ENCODE measurements at places on chromosomes 5 and 9.

- DNase-seq: no peak
Observed at GRCh38 chr9:71357346-71357745, 235.9 kb upstream of the TRPM3 start.

DNA sequence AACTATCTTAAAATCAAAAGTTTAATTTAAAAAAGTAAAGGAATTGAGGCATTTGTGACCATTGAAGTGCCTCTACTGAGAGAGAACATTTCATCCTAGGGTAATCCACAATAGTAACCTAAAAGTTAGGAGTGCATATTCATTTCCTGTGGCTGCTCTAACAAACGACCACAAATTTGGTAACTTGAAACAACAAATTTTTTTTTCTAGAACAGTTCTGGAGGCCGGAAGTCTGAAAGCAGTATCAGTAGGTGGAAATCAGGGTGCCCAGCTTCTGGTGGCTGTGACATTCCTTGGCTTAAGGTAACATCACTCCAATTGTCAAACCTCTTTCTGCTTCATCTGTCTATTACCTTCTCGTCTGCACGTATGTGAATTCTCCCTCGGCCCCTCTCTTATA lies 67.1 kb upstream of the SSBP2 start:
- no peak for DNase-seq

DNA sequence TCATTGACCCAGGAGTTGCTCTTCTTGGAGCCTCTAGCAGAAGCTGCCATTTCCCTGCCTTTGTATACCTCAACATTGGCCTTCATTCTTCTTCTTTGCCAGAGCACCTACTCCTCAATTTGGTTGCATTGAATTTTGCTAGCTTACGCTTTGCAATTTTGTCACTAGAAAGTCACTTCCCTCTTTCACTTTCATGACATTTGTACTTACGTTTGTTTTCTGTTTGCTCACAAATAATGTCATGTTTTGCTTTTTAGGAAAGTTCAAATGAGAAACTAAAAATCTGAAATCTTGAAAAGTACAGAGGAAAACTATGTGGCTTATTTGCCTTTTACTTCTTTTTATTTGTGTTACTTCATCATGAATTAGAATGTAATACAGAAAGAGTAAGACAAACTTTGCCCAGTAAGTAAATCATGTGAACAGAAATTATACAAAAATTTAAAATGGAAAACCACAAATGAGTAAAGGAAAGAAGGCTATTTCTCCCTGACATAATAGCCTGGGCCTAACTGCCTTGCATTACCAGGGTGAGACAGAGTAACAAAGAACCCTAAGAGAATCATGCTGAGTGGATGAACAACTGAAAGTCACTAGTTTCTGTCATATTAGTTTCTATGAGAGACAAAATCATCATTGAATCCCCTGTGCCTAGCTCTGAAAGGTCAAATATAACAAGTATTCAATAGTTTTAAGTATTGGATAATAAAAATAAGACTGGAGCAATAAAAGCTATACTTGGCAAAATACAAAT lies 7.4 kb upstream of the IFNA1 start:
- DNase-seq: no peak

DNA sequence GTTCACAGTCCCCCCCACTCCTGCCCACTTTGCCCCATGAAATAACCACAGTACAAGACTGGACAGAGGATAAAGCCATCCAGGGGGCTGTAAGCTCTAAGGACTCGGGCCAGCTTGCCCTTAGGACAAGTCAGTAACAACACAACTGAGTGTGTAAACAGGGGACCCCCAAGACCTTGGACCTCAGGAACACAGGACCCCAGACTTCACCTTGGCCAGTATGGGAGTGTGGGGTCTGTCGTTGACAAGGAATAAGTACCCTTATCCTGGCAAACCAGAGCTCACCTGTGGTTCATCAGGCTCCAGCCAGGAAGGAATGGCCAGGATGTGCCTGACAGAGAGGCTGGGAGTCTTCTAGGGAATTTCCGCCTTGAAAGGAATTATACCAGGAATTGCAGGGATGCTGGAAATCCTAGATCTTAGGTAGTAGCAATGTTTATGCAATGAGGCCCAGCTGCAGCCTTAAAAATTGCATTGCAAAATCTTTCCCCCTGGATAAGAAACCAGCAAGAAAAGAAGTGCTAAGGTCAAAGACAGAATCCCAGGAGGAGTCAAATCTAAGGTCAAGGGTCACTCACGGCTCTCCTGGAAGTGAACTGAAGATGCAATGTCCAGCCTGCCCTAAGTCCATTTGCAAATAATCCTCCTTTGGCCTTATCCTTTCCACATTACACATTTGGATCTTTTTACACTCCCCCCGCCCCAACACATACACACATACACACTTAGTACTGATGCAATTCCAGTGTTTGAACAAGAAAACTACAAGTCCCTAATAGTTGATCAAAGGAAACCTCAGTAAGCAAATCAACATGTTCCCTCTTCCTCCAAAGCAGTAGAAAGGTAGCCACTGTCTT lies 27.3 kb upstream of the TDRD7 start:
- no peak for DNase-seq

DNA sequence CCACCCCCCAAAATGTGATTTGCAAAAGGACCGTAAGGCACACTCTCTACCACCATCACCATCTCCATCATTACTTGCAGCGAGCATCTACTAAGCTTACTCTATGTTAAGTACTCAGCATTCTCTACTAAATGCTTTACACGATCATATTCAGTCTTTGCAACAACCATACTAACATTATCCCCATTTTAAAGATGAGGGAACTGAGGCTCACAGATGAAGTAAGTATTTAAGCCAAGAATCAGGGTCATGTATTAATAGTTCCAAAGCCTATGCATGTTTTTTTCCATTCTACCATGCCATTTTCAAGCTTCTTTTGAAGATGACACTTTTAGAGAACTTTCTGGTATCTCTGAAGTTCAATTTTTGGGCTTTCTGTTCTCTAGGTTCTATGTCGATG lies 121.7 kb upstream of the ANKRD55 start:
- no peak for DNase-seq

DNA sequence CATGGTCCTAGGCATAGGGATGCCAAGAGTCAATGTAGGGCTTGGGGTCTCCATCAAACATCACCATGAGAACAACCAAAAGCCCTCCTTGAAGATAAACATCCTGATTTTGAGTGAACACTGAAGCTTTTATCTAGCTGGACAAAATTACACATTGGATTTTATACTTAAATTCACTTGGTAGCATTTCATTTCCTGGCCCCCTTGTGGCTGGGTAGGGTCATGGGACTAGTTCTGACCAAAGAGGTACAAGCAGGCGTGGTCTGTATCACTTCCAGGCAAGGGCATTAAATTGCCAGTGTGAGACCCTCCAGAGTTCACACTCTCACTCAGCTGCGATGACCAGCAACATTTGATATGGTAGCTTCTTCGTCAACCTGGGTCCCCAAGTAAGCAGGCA lies 320.3 kb downstream of the ACTL7B start:
- no peak for DNase-seq

DNA sequence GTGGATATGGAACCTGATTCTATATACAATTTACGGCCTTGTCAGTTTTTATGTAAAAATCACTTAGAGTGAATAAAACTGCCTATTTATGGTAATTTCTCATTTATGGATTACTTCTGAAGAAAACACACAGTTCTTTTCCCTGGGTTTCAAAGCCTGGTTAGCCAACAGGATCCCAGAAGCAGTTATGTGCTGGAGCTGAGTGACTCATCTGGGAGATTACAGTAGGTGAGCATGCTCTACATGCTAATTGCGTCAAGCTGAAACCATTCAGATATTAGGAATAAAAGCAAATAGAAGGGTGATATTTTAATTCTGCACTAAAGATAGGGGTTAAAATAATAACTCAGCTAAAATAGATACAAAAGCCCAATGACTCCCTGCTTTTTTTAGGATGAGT lies 47.8 kb downstream of the PDE4D start:
- DNase-seq: no peak

- no peak for DNase-seq
Observed at GRCh38 chr9:98522487-98522886, 186.2 kb downstream of the GABBR2 start.

DNA sequence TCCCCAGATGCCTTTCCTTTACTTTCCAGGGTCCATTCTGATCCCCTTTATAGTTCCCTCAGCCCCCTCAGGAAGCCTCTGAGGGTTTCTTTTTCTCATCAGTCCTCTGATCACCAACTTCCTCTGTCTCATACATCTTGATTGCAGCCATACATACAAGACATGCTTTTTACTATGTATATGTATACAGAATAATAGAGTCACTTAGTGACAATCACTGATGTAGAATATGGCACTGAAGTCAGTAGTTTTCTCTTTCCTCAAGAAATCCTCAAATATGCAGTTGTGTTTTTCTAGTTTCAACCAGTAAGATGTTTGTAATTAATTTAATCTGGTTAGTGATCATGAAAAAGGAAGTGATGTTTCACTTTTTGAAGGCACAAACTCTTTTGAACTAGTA lies 364.1 kb downstream of the MAN2A1 start:
- DNase-seq: no peak

DNA sequence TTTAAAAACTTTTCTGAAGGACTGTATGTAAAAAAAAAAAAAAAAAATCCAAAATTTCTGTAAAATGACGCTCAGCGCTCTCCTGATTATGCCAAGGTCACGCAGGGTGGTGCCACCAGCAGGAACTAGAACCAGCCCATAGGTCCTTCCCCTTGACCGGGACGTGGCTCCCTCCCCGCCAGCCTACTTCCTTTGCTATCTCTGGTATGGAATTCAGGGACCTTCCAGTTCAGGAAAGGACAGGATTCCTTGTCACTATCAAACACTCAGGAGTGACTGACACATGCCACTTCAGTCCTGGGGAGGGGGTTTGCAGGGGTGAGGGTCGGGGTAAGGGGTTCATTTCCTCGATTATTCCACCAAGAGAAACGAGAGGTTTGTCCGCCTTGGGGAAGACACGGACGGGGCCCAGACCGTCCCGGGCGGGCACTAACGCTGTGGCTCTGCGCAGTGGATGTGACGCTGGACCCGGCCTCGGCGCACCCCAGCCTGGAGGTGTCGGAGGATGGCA lies 18.8 kb downstream of the BTNL9 start:
- DNase-seq: no peak

DNA sequence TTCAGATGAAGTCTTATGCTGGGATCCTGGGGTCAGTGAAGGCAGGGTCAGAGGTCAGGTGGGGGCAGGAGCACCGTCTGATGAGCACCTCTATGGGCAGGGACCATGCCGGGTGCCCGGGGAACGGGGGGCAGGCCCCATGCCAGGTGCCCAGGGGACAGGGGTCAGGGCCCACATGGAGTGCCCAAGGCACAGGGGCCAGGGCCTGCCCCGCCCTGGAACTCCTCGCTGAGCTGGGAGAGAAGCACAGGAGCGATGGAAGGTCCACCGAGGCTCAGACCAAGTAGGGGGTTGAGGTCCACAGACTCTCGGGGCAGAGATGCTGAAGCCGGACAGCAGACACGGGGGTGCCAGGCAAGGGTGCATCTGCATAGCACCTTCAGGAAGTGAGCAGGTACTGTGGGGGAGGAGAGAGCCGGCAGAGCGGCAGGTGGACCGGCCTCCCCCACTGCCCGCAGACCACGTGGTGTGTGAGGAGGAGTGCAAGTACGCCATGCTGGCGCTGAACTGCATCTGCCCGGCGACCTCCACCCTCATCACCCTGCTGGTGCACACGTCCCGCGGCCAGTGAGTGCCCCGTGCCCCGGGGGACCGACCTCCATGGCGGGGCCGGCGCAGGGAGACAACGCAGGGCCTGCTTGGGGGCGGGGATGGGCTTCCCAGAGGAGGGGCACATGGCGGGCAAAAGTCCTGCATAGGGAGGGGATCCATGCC lies 67.7 kb downstream of the KCNT1 start:
- no peak for DNase-seq

DNA sequence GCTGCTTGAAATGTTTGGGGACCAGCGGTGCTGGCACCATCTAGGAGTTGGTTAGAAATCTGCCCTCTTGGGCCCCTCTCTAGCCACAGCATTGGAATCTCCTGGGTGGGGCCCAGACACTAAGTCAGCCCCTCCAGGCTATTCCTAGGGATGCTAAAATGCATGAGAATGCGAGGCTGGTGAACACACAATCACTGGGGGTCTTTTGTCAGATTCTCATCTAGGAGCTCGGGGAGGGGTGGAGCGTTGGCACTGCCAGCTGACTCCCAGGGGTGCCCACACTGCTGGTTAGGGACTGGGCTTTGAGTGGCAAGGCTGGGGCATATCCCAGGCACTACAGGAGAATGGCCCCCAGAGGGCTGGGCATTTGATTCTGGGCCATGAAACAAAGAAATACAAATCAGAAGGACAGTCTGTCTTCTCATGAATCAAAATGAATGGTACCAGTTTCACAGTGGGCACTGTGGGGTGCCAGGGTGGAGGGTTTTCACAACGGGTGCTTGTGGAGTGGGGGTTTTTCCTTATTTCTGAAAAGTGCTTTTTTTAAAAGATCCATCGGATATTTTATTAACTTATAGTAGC lies 127.8 kb upstream of the RAPGEF1 start:
- DNase-seq: no peak

DNA sequence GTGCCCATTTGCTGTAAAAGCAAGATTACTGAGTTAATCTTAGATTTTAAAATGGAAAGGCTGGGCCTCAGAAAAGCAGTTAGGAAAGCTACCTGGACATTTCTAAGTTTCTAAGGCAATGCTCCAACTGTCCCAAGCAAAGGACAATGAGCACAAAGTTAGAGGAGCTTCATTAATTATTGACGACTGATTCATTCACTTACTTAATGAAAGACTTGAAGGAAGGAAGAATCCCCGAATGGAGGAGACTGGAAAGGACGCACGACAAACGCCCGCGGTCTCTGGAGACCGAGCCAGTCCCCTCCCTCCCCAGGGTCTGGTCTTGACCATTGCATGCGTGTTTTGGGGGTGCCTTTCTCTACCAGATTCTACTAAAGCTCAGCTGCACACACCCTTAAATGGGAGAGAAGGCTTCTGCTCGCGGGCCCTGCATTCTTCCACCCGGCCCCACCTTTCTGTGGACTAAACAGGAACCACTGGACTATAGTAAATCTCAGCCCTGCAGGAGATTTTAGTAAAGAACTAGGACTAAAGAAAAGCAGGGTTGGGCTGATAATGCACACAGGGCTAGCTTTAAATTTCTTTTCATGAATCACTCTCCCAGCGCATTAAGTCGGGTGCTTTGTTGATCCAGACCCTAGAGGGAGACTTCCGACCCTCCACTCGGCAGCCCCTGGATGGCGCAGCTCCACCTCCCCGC lies 44.8 kb downstream of the CTSL start:
- DNase-seq: no peak

DNA sequence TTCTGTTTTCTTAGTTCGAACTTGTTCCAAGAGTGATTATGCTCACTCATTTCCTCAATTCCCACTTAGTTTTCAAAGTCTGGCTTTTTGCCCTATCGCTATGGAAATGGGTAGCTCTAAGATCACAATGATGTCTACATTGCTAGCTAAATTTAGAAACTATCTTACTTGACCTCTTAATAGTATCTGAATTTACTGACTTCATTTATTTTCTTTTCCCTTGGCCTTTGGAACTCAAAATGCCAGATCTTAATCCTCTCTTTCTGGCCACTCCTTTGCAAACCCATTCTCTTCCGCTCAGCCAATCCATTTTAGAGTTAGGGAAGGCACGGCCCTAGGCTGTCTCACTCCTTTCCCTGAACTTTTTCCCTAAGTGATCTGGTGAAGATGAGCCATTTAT lies 137.0 kb downstream of the FER start:
- no peak for DNase-seq
